Spinal cord (tissue), 10 donors: ENCODE measurements at places on chromosomes 16 and 17. TPM values are rescaled to one million over a fixed set of nuclear protein-coding genes. Genes with fewer than 3 reads are reported as not detected.

DNA sequence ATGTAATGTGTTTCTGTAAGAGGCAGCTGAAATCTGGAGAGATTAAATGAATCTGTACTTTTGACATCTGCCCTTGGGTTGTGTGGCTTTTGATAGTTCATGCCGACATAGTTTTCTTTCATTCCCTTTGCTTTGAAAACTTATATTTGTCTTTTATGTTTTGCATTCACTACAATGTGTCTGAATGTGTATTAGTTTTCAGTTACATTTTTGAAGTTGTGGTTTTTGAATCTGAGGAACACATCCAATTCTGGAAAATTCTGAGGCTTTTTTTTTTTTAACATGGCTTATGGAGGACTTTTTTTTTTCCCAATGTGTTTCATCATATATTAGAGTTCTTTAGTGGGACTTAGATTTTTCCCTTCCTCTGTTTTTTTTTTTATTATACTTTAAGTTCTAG, 683.7 kb upstream of the SOX9 start:
- H3K27ac ChIP-seq: no peak overlapping the region
- DNase-seq: no peak
- no peak overlapping the region for H3K4me3 ChIP-seq
- no peaks in the 10 kb centered on the region for H3K4me1 ChIP-seq
- no peaks in the 10 kb centered on the region for H3K27me3 ChIP-seq

Gene KRT40
- not detected for total RNA-seq

GRCh38 chr17:13978478-13978877, 90.8 kb upstream of the COX10 start:
- no peaks in the 10 kb centered on the region for H3K36me3 ChIP-seq
- DNase-seq: no peak
- no peak overlapping the region for H3K27ac ChIP-seq
- H3K4me3 ChIP-seq: no peak overlapping the region
- no peaks in the 10 kb centered on the region for H3K27me3 ChIP-seq

Gene ANKFN1
- total RNA-seq: 9.6 TPM

GRCh38 chr17:7846765-7847661, 7.9 kb upstream of the TMEM88 start:
- H3K4me1 ChIP-seq: peaks cover 46% of the 10 kb centered on the region
- H3K27me3 ChIP-seq: no peaks in the 10 kb centered on the region
- no peak overlapping the region for H3K4me3 ChIP-seq

Gene HNF1B
- total RNA-seq: not detected

DNA sequence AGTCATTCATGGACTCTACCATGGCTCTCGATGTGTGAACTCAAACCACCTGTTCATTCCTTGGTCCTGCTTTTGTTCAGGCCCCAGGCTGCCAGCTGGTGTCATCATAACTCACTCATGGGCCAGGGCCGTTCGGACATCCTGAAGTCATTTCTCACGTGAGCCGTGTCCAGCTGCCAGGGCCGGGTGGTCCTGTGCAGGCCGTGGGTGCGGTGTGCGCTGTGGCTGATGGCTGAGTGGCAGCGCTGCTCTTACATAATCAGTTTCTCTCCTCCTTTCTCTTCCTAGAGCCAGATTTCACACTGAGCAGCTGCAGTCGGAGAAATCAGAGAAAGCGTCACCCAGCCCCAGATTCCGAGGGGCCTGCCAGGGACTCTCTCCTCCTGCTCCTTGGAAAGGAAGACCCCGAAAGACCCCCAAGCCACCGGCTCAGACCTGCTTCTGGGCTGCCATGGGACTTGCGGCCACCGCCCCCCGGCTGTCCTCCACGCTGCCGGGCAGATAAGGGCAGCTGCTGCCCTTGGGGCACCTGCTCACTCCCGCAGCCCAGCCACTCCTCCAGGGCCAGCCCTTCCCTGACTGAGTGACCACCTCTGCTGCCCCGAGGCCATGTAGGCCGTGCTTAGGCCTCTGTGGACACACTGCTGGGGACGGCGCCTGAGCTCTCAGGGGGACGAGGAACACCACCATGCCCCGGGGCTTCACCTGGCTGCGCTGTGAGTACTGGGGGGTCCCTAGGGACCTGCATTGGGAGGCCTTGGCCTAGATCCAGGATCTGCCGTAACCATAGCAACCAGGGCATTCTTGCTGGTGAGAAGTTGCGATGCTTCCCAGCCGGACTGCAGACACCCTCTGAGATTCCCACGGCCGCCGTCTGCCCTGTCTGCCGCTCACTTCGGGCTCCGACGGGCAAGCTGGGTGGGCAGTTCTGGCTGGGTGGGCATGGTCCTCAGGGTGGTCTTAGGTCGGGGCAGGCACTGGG, at the start of gene IL34:
IL34 (plus strand) TSS at position 300 of the 982 bp plus-strand sequence; CDS start at position 689, 389 bp downstream.
- no peak within 1 kb of the TSS for H3K4me3 ChIP-seq
- DNase-seq: no peak
- H3K4me1 ChIP-seq: peaks cover 27% of the 10 kb centered on the region
- peak within 1 kb of the TSS; percentile 12 for H3K27ac ChIP-seq
- H3K27me3 ChIP-seq: no peaks in the 10 kb centered on the region
